ENCODE measurements at places on chromosomes 13 and 19.

- no peak for DNase-seq
- no peaks in the 10 kb centered on the region for H3K4me1 ChIP-seq
- H3K4me3 ChIP-seq = no peak overlapping the region
- H3K27me3 ChIP-seq = no peaks in the 10 kb centered on the region
Measured at GRCh38 chr13:62837895-62838294, 1422.2 kb upstream of the PCDH20 start.

GRCh38 chr13:109285586-109285985 lies 500.8 kb downstream of the IRS2 start:
- no peak overlapping the region for H3K27ac ChIP-seq
- no peak overlapping the region for H3K4me3 ChIP-seq
- H3K36me3 ChIP-seq = no peaks in the 10 kb centered on the region

DNA sequence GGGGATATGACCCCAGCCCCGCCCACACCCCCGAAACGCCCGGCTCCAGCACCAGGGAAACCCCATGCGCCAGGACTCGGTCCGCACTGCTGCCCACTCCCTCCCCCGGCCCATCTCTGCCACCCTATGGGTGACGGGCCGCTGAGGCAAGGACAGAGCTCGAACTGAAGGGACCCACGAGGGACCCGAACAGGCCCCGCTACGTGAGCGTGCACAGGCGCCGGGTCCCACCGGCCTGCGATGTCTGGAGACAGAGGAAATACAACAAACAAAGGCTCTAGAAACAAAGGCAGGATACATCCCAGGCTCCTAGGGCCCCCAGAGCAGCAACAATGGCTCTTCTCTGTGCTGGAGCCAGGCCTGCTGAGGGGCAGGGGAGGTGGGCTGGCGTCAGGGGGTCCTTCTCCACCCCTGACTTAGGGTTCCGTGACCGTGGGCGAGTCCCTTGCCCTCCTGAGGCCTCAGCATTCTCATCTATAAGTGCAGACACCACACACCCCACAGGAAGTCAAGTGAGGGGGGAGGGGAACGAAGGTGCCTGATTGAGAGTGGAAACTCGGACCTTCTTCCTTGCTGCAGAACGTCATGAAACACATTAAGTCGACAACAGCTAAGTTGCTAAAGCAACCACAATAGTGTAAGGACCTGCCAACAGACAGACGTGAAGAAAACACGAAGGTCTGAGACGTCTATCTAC lies 3.1 kb downstream of the ABHD17A start:
- peaks cover 24% of the 10 kb centered on the region for H3K4me1 ChIP-seq
- H3K4me3 ChIP-seq = peak overlapping the region; percentile 99
- H3K27me3 ChIP-seq = no peaks in the 10 kb centered on the region

DNA sequence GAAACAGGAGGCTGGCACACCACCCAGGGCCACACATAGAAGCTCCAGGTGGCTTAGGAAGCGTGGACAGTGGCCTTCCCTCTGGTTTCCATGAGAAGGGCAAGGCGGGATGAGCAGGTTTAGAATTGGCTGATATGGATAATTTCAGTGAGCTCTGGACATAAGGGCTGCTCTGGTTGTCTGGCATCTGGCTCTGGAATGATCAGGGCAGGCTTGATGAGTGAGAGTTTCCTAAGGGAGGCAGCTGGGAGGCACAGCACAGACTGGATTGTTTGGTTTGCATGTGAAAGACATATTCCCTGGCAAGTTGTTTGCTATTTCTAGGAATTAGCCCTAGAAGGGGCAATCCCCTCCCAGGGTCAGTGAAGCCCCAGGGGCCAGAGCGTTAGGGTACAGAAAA lies 129.5 kb downstream of the ATP8A2 start:
- no peaks in the 10 kb centered on the region for H3K36me3 ChIP-seq
- H3K4me3 ChIP-seq = no peak overlapping the region
- no peaks in the 10 kb centered on the region for H3K27me3 ChIP-seq
- no peaks in the 10 kb centered on the region for H3K4me1 ChIP-seq
- no peak for DNase-seq

DNA sequence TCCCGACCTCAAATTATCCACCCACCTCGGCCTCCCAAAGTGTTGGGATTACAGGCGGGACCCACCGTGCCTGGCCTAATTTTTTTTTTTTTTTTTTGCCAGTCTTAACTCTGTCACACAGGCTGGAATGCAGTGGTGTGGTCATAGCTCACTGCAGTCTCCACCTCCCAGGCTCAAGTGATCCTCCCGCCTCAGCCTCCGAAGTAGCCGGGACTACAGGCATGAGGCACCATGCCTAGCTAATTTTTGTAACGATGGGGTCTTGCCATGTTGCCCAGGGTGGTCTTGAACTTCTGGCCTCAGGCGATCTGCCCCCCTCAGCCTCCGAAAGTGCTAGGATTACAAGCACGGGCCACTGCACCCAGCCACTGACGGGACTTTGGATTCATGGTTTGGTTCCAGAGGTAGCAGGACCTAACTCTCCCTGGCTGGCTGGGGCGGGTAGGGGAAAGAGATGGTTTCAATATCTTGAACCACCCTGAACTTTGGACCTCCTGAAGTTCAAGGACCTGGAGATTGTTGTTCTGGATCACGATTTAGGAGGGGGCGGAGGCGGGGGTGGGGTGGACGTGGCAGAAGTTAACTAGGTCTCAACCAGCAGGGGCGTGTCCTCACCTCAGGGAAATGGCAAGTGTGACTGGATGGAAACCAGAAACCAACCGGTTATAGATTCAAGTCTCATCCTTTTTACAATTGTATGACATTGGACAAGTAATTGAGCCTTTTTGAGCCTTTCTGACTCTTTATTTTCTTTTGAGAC lies 40.8 kb downstream of the IER2 start:
- H3K36me3 ChIP-seq = no peaks in the 10 kb centered on the region
- H3K27ac ChIP-seq = peak overlapping the region; percentile 52
- H3K4me3 ChIP-seq = no peak overlapping the region
- H3K27me3 ChIP-seq = no peaks in the 10 kb centered on the region

DNA sequence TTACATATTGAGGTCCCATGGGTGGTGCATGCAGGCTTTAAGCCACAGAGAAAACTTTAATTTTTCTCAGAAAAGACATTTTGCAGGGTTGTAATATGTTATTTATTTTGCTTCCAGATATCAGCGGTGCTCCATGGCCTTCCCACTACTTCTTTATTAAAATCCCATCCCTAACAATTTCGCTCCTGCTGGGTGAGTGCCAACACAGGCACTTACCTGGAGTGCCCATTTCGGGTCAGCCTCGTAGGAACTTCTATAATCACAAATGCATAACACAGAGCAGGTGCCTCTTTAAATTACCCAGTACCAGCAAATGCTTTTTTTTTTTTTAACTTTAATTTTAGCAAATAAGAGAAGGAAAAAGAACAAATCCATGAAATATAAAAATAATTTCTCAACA lies 86.4 kb downstream of the EFNB2 start:
- DNase-seq = no peak
- no peak overlapping the region for H3K4me3 ChIP-seq
- H3K27me3 ChIP-seq = no peaks in the 10 kb centered on the region
- H3K27ac ChIP-seq = no peak overlapping the region
- no peaks in the 10 kb centered on the region for H3K36me3 ChIP-seq

DNA sequence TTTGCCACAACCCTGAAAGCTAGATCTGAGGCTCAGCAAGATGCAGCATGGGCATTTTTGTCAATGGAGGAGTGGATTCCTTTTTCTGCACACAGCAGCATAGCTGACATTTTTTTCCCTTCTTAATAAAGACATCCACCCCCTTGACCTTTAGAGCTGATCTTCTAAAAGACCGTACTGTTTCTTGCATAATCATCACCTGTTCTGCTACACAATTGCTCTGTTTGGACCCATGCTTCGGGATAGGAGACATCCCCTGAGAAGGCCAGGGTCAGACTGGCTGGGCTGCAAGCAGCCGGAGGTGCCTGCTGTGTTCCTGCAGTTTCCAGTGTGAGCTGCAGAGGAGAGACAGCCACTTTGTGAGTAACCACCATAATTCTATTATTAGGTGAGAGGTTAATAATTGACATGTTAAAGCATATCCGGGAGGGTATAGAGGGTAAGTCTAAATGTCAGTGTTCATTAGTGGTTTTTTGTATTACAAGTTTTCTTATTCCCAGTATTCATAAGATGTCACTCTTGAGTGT lies 108.5 kb upstream of the C1QTNF9B start:
- H3K4me3 ChIP-seq = no peak overlapping the region
- peaks cover 18% of the 10 kb centered on the region for H3K27me3 ChIP-seq
- no peak overlapping the region for H3K27ac ChIP-seq

DNA sequence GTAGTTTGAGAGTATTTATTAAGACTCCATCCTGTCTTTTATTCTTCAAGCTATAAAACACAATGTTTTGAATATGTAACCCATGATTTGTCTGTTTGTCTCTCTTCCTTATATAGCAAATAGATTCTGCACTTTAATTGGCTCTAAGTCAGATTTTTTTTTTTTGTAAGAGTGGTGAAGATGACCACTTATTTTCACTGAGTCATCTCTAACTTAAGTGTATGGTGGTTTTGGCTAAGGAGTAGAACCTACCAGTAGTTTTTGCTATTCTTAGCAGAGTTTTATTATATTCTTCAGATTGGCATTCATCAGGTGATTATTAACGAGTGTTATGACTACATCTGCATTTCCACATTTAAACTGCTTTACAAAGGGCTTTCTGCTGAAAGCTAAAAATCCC lies 194.7 kb downstream of the LMO7 start:
- H3K27ac ChIP-seq = no peak overlapping the region
- H3K4me3 ChIP-seq = no peak overlapping the region
- peaks cover 8% of the 10 kb centered on the region for H3K36me3 ChIP-seq
- no peaks in the 10 kb centered on the region for H3K4me1 ChIP-seq
- no peak for DNase-seq

DNA sequence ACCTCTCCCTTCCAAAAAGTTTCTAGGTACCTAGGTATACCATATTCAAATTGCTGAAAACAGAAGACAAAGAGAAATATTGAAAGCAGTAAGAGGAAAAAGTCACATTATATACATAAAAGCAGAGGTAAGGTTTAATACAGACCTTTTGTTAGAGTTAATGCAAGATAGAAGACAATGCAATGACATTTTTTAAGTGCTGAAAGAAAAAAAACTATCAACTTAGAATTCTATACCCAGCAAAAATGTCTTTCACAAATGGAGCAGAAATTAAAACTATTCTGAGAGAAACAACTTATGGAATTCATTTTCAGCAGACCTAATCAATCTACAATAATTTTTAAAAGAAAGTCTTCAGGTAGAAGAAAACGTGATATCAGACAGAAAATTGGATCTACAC lies 77.2 kb downstream of the CRYL1 start:
- H3K27ac ChIP-seq = no peak overlapping the region
- no peak for DNase-seq
- peaks cover 19% of the 10 kb centered on the region for H3K36me3 ChIP-seq
- H3K4me1 ChIP-seq = peaks cover 14% of the 10 kb centered on the region
- H3K27me3 ChIP-seq = peaks cover 3% of the 10 kb centered on the region

DNA sequence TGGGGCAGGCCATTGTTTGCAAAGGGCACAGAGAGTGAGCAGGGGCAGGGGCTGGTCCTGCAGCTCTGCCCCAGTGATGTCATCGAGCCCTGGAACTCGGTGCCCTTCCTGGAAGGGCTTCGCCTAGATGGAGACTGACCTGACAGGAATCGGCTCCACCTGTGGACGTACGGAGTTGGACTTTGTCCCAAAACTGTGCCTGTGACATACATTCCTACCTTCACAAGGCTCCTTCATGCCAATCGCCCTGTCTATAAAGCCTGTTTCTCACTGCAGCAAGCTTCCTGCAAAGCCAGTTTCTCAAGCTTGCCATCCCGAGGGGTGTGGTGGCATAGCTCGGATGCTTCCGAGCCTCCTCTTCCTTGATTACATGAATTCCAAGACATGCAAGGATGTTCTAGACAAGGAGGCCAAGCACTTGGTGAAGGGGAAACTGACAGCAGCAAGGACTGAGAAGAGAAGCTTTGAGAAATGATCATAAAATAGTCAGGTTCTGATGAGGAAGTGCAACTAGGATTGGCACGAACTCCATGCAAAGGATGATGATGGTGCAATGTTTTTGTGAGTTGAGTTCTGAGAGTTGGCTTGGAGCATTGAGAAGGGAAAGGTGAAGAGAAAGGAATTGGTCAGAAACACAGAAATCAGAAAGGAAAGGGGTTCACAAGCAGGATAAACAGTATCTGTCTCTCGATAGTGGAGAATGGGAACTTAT lies 73.6 kb upstream of the STK24 start:
- no peak for DNase-seq
- H3K4me1 ChIP-seq = peaks cover 2% of the 10 kb centered on the region
- H3K36me3 ChIP-seq = no peaks in the 10 kb centered on the region
- H3K27me3 ChIP-seq = peaks cover 15% of the 10 kb centered on the region

DNA sequence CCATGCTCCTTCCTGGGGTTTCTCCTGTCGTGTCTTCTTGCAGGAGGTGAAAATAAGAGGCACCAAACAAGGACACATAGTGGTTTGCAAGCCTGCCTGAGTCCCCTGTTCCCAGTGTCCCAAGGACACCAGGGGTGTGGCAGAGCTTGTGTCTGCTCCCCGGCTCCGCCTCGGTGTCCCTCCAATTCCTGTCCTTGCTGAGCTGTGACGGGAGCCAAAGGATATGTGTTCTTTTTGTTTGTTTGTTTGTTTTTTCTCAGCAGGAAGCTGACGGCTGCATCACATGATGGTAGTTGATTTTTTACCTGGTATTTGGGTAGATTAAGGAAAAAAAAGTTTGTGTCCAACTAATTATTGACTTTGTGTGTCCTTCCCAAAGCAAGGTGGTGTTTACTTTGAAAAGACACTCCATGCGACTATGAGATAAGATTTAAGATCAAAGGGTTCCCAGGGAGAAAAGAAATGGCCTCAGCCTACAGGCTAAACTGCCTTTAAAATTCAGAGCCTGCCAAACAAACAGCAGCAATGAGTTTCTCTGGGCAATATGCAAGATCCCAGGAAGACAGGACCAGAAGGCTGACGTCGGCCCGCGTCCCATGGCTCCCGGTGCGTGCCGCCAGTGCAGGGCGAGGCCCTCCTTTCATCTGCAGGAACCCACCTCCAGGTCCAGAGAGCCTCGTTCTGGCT lies 50.8 kb upstream of the XPO4 start:
- H3K27ac ChIP-seq = no peak overlapping the region
- no peak overlapping the region for H3K4me3 ChIP-seq
- H3K4me1 ChIP-seq = no peaks in the 10 kb centered on the region
- no peaks in the 10 kb centered on the region for H3K36me3 ChIP-seq
- no peak for DNase-seq
- peaks cover 10% of the 10 kb centered on the region for H3K27me3 ChIP-seq

- H3K27me3 ChIP-seq = peaks cover 27% of the 10 kb centered on the region
- H3K36me3 ChIP-seq = no peaks in the 10 kb centered on the region
- peaks cover 1% of the 10 kb centered on the region for H3K4me1 ChIP-seq
- no peak for DNase-seq
- H3K4me3 ChIP-seq = no peak overlapping the region
Measured at GRCh38 chr13:52109116-52109670, 19.7 kb downstream of the NEK5 start.

- peaks cover 12% of the 10 kb centered on the region for H3K27me3 ChIP-seq
- H3K4me3 ChIP-seq = no peak overlapping the region
- DNase-seq = no peak
Measured at GRCh38 chr19:49126575-49126974, 7.2 kb downstream of the PPFIA3 start.

GRCh38 chr13:114049026-114049425 lies 75.2 kb upstream of the C13orf46 start:
- H3K4me3 ChIP-seq = no peak overlapping the region
- peaks cover 12% of the 10 kb centered on the region for H3K4me1 ChIP-seq
- H3K27ac ChIP-seq = peak overlapping the region; percentile 35
- peaks cover 14% of the 10 kb centered on the region for H3K36me3 ChIP-seq
